ENCODE measurements at places on chromosomes 1 and 21.

GRCh38 chr1:2230781-2231531 lies 2.8 kb downstream of the SKI start:
- no peak for DNase-seq

DNA sequence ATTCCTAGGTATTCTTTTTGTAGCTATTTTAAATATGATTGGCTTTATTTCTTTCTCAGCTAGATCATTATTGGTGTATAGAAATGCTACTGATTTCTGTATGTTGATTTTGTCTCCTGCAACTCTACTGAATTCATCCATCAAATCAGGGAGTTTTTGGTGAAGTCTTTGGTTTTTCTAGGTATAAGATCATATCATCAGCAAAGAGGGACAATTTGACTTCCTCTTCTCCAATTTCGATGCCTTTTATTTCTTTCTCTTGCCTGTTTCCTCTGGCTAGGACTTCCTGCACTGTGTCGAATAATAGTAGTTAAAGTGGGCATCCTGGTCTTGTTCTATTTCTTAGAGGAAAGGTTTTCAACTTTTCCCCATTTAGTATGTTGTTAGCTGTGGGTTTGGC lies 27.5 kb upstream of the PRKACB start:
- no peak for DNase-seq

- DNase-seq: no peak
These were observed 35.0 kb upstream of the GRHL3 start for GRCh38 chr1:24284156-24284471.

DNA sequence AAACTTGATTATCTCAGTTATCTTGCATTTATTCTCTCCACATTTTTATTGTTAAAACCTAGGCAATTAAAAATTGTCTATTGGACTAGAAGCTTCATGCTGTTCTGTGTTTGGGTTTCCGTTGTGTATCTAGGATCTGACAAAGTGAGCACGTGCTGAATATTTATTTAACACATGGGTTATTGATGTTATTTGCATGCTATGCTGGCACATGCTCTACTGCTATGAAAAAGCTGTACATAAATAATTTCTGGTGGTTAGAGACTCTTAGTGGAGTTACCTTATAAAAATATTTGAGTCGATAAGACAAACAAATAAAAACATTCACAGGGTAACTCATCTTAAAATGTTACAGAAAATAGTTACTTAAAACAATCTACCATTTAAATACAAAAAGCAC lies 1769.7 kb downstream of the MRPL39 start:
- no peak for DNase-seq

Measured in GM18507 (cell line).